ENCODE measurements at places on chromosomes 7 and 10. TPM values are rescaled to one million over a fixed set of nuclear protein-coding genes. Genes with fewer than 3 reads are reported as not detected.

- no peak for DNase-seq
Observed at GRCh38 chr10:112904000-112904399, 46.0 kb upstream of the TCF7L2 start.

- no peak for DNase-seq
Observed at GRCh38 chr10:76126607-76127527, 695.4 kb downstream of the LRMDA start.

GRCh38 chr7:43779045-43779812 is 20.7 kb downstream of the BLVRA start:
- peak; percentile 55 for DNase-seq

GRCh38 chr10:63641799-63642198 is 120.6 kb downstream of the REEP3 start:
- DNase-seq, result peak; percentile 30

DNA sequence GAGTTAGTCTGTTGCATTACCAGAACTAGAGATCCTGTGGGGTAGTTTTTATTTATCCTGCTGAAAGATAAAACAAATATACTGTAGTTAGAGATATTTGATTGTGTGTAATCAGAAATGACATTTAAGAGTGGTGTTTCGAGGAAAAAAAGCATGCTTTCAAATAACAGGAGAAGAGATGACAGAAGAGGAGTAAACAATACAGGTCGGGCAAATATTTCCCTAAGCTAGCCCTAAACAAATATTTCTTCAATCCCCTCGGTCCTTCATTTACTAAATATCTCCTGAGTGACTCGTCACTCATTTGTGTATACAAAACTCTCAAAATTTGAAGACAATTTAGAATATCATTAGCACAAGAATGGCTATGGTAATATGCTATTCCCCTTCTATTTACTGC is 219.7 kb upstream of the FERD3L start:
- DNase-seq, result no peak

DNA sequence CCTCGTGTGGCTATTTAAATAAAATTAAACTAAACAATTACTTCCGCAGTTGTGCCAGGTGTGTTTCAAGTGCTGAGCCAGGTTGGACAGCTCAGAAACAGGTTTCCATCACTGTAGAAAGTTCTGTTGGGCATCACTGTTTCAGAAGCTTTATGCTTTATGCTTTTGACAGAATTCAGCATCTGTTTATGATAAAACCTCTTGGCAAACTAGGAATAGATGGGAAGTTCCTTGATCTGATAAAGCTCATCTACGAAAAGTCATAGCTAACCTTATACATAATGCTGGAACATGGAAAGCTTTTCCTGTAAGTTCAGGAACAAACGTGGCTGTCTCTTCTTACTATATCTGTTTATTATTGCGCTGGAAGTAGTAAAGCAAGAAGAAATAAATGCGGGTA is 143.4 kb downstream of the DOCK1 start:
- no peak for DNase-seq

- no peak for DNase-seq
Observed at GRCh38 chr7:158811461-158811860, 17.8 kb downstream of the ESYT2 start.

DNA sequence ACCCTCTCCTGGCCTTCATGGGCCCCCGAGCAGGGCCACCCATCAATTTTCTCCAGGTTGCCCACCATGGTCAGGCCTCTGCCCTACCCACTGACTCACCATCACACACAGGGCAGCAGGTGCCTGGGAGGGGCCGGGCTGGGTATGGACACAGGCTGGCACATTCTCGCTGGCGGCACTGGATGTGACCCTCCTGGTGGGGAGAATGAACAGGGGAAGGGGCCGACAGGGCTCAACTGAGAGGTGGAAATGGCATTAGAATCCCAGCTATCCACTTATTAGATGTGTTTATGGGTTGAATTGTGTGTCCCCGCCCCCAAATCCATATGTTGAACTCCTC is 16.4 kb downstream of the KCP start:
- DNase-seq, result peak; percentile 46

DNA sequence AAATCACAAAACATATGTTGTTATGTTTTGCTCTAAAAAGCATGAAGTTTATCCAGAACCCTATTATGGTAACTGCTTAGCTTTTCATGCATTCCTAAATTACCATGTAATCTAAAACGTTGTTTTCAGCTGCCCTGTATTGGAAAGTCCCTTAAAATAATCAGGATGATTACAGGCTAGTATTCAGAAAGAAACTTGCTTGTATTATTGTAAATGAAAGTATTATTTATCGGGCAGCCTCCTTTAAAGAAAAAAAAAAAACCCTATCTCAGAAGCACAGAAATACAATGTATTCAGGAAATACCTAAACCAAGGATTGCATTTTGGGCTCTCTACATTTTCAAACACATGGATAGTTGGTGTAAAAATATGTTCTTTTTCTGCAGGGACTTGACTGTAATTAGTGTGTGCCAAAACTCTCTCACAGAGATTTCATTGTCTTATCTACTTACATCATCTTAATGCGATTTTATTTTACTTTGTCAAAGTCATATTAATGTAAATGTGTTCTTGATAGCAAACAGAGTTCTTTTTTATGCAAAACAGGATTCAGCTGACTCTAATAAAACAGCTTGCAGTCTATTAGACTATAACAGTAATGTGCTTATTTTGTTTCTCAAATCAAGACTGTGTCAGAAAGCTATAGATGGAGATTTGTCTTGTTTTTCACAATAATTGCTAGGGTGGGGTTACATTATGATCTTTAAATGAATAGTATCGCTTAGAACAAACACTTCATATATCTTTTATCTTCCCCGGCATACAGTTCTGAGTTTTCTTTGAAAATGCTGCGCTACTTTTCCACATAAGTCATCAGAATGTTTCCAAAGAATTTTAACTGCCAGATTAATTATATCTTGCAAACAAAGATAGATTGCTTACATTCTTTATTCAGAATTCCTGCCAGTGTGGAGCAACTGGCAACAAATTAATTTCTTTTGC is 65.3 kb upstream of the ARID5B start:
- no peak for DNase-seq

GRCh38 chr7:36130236-36130945 is 22.7 kb upstream of the EEPD1 start:
- DNase-seq, result no peak

OR2A7 gene
- 1.4 TPM for total RNA-seq

CYP3A5 gene
- total RNA-seq, result 1.8 TPM

OR6B1 gene
- total RNA-seq, result not detected

PRXL2A gene
- total RNA-seq, result 22.1 TPM

CALHM1 gene
- total RNA-seq, result not detected

CLCN1 gene
- total RNA-seq, result not detected

TAS2R5 gene
- 0.90 TPM for total RNA-seq

RPP38 gene
- 11.2 TPM for total RNA-seq

C10orf95 gene
- total RNA-seq, result not detected

C10orf90 gene
- not detected for total RNA-seq
